Right ventricle myocardium superior (tissue), 1 donor: ENCODE measurements at places on chromosomes 1 and 21. TPM values are rescaled to one million over a fixed set of nuclear protein-coding genes. Genes with fewer than 3 reads are reported as not detected.
A peak's percentile ranks its signal among the peaks of the same experiment; 100 is the strongest.

The P3R3URF gene
- total RNA-seq: not detected

DNA sequence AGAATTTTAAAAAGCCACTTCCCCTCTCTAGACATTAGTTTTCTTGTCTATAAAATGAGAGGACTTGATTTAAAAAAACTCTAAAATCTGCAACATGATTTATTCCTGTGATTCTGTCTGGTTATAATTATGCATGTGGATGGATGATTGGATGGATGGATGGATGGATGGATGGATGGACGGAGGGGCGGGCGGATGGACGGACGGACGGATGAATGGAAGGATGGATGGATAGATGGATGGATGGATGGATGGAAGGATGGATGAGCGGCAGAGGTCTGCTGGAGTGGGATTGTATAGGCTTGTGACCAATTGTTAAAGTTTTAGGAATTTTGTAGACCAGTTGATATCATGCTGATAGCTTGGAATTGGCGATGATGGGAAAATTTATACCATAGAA lies 135.2 kb upstream of the TIAM1 start:
- no peak for DNase-seq

DNA sequence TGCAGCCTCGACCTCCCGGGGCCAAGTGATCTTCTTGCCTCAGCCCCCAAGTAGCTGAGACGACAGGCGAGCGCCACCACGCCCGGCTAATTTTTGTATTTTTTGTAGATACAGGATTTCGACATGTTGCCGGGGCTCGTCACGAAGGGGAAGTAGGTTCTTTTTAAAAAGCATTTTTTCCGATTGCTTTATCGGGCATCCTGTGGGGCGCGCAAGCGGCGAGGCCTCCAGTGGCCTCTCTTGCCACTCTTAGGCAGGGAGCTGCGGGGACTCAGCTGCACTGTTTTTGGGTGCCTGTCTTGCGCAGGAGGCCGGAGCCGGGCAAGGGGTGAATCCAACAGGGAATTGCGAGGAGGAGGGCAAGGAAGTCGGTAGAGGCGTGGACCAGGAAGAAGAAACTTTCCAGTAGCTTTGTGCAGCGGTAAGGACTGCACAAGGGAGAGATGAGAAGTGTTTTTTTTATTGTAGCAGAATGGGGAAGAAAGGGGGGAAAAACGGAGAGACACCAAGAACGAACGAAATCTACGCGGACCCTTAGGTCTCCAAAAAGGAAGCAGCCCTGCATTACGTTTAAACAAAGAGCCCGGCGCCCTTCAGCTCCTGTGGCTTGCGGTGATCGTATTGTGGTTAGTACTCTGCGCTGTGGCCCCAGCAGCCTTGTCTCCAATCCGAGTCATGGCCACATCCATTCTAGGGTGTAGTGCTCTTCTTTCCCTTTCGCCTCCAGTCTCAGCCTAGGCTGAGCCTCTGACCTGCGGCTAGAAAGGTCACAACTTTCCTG lies 164.8 kb downstream of the PPIAL4G start:
- DNase-seq: peak; percentile 66

DNA sequence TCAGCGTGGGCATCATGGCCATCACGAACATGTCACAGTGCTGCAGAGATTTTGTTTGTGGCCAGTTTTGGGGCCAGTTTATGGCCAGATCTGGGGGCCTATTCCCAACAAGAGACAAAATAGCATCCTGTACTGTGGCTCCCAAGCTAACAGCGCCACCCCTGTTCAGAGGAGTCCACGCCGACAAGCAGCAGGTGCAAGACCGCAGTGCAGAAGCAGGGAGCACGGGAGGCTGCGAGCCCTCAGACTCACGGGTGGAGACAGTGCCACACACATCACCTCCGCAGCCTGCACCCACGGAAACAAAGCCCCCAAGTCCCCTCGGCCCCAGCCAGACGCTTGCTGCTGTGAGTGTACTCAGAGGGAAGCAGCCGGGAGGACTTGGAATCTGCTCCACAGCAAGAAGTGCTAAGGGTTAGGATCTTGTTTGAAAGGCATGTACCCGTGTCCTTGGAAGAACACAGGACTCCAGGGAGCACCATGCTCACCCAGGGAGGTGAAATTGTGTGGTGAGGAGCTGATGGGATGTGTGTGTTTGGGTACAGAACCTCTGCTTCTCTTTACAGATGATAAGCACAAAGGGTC lies 7.1 kb downstream of the TCP10L start:
- no peak for DNase-seq

- no peak for DNase-seq
Observed at GRCh38 chr1:36223381-36223995, 755 bp upstream of the THRAP3 start.

GRCh38 chr1:116066868-116067565 lies 44.2 kb upstream of the MAB21L3 start:
- no peak for DNase-seq

The RHEX gene
- total RNA-seq: 0.86 TPM

DNA sequence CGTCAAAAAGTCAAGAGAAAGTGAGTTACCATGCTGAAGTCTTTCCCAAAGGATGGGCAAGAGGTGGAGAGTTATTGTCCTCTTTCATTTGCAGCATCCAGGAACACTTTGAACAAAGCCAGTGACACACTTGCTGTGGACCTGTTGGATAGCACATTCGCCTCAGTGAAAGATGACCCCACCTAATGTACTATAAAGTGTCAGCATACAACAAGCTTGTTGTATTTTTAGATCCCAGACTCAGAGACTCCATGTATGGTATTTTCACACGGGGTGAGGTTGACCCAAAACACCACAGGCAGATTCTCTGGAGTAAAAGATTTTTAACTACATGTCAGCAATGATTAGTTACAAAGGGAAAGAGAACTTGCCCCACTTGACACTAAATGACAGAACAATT lies 273.8 kb downstream of the PTBP2 start:
- DNase-seq: no peak

DNA sequence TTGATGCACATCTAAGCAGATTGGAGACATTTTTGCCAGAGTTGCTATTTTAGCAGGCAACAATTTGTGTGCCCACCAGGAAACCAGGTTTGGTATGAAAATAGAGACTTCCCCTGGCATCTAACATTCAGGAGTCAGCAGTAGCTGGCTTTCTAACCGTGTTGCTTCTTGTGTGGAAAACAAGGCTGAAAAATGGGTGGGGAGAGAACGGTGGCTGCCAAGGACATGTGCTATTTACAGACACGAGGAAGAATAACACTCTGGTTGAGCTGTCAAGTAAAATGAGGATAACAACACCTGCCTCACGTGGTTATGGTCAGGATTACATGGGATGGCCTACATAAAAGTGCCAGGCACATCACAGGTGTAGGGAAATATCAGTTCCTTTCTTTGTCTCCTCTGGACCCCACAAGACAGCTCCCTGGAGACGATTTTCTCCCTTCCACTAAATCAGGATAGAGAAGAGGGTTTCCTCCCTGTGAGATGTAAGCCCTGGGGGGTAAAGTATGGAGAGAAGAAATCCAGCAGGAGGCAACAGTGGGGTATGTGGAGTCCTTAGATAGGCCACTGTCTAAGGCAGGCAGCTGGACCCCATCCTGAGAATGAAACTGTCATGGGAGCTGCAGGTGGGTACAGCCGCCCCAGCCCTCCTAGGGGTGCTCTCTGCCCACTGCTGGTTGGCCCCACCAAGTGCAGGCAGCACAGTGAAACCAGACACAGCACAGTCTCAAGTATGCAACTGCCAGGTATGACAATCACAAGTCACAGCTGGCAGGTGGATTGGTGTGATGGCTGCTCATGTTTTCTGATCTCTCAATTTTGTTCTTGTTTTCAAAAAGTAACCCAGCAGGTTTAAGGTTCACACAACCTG lies 80.3 kb downstream of the TENT5C start:
- DNase-seq: no peak

The HUNK gene
- total RNA-seq: 0.19 TPM

The GJA9 gene
- total RNA-seq: not detected

DNA sequence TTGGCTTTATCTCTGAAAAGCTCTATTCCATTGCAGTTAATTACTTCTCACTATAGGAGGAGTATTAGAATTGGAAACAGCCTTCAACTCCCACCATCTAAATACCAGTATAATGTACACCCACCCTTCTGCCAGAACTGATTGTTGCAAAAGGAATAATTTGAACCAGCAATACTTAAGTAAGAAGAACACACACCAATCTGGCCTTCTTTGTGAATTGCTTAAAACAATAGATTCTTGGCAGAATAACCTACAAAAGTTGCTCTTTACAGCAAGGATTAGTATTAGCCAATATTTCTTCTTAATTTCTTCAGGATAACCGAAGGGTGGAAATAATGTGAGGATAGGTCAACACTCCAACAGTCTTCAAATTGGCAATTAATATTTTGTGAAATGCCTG lies 54.9 kb upstream of the ADAMTS5 start:
- DNase-seq: no peak

The FMO1 gene
- 0.54 TPM for total RNA-seq
